Right atrium auricular region (tissue), 2 donors: ENCODE measurements at places on chromosomes 1 and 21. TPM values are rescaled to one million over a fixed set of nuclear protein-coding genes. Genes with fewer than 3 reads are reported as not detected.

Gene TFF2
- total RNA-seq = not detected

DNA sequence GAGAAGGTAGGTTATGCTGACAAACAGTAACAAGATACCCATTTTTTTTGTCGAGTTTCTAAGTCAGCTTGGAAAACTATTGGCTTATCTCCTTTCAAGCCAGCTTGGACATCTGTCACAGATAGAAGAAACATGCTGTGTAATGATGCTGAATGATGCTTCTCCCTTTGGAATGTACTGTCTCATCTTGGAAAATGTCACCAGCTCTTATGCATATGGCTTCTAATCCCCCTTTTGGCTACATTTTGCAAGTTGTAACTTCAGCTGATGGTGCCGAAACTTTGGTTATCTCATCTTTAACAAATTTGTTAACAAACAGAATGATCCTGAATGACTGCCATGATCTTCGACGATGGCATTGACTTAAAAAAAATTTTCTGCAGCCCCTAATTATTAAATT is 68.8 kb upstream of the ST6GALNAC3 start:
- DNase-seq = no peak

Gene MFAP2
- total RNA-seq = 5.5 TPM

Gene DBT
- total RNA-seq = 6.2 TPM

- DNase-seq = no peak
Measured at GRCh38 chr1:160414881-160415280, 14.5 kb downstream of the VANGL2 start.

DNA sequence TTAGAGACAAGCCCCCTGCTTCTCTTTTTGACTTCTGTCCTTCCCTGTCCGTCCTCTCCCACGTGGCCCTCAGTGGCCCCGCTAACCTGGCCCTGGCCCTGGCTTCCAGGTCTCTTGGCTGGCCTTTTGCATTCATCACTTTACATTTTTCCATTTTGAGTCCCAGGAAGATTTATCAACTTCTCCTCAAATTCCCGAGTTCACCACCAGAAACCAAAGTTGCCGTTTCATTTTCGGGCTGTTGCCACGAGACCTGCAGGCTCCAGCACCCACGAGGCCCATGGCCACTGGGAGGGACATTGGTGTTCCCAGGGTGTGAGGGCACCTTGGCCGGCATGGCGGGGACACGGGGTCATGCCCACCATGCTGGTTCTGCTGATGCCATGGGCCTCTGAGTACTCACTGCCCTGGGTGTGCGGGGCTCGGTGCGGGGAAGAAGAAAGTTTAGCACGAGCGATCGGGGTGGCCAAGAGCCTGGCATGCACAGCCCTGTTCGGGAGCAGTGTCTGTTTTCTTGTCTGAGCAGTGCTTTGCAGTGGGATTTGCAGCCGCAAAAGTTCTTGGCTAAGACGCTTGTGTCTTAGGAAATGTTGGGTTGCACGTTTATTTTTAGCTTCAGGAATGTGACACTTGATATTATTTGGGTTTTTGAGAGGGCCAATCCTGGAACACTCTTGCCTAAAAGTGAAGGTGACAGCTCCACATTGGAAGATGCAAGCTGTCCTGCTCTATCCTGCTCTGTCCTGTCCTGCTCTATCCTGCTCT is 40.4 kb upstream of the ADARB1 start:
- DNase-seq = no peak

DNA sequence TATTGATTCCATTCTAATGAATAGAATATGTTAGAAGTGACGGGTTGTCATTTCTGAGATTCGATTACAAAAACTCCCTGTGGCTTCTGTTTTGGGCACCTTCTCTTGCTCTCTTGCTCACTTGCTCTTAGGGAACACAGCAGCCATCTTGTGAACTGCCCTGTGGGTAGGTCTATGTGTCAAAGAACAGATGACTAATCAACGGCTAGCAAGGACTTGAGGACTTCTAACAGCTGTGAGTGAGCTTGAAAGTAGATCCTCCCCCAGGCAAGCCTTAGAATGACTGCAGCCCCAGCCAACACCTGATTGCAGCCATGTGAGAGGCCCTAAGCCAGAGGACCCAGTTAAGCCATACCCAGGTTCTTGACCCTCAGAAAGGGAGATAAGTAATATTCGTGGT is 49.3 kb downstream of the AZIN2 start:
- DNase-seq = no peak

DNA sequence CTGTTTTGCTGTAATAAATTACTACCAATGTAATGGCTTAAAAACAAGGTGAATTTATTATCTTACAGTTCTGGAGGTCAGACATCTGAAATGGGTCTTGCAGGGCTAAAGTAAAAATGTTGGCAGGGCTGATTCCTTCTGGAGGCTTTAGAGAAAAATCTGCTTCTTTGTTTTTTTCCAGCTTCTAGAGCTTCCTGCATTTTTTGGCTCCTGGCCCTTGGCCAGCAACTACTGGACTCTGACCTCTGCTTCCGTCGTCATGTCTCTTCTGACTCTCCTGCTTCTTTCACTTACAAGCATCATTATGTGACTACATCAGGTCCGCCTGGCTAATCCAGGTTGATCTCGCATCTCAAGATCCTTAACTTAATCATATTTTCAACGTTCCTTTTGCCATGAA is 350.9 kb downstream of the S1PR1 start:
- peak; percentile 58 for DNase-seq

DNA sequence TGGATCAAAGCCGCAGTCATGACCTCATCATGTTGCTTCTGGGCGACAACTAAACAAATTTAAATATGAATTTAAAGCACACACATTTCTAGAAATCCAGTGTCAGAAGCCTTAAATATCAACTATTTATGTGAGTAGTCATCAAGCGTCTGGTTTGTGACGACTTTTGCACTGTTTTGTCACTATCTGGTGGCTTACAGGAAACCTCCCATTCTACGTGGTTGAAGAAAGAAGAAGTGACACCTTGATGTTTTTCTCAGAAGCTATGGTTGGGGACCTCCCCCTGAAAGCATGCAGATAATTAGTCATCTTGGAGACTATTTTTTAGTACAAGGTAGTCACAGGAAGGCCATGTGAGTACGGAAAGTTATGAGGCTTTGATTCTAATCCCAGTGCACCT is 58.5 kb downstream of the TENT5C start:
- DNase-seq = no peak

DNA sequence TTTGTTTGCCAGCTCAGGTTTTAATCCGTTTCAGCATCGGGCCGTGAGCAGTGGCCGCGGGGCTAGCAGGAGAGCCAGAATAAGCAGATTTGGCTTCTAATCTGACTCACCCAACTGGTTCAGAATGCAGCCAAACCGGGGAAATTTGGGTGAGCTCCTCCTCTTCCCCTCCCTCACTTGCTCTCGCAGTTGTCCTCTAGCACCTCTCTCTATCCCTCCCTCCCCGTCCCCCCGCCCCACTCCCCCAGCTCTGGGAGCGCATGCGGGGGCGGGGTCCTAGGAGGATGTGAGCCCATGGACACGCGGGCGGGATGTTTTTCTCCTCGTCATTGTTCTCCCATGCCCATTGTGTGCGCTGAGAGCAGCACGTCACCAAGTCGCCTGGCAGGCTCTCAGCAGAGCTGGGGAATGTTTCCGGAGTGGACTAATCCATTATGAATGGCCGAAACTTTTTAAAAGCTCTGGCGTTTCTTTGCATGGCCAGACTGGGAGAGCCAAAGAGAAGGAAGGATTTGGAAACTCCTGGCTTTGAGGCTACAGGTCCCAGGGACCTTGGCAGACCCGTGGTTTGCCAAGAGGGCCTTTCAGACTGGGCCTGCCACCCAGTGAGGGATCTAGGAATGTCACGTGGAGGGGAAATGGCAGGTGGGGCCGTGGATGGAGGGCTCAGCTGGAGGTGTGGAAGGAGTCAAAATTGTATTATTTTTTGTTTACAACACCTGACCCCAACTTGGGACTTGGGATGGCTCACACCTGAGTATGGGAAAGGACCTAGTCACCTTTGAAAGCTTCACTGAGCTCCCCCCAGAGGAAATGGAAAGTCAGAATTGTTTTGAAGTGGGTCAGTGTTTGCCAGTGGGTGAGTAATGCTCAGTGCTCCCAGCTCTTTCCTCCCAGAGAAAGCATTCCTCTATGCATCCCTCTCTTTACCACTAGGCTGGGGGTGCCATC is 39.2 kb downstream of the CDK18 start:
- DNase-seq = peak; percentile 86

DNA sequence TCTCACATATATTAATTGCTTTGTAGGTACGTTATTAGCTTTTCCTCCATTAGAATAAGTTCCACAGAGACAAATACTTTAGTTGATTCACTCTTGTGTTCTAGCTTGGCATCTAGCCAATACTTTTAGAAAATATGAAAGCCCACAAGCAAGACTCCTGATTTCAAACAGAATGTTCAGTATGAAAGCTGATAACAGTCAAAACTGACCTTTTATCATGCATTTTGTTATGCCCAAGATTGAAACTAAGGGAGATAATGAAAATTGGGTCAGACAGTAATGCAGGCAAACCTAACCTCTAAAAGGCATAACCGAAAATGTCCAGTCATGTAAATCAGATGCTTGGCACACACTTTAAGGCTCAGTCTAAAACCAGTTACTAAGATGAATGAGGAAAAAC is 61.7 kb downstream of the ERICH3 start:
- DNase-seq = no peak

Gene HSD3B1
- not detected for total RNA-seq

- DNase-seq = no peak
Measured at GRCh38 chr1:28470146-28470545, 35.7 kb upstream of the RCC1 start.

DNA sequence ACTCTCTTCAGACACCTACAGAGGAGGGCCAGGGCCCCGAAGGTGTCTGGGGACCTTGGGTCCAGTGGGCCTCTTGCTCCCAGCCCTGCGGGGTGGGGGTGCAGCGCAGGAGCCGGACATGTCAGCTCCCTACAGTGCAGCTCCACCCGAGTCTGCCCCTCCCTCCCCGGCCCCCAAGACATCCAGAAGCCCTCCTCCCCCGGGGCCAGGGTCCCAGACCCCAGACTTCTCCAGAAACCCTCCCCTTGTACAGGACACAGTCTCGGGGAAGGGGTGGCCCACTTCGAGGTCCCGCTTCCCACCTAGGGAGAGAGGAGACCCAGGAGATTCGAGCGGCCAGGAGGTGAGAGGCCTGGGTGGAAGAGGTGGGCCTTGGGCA is 3.7 kb downstream of the ADAMTSL4 start:
- no peak for DNase-seq

DNA sequence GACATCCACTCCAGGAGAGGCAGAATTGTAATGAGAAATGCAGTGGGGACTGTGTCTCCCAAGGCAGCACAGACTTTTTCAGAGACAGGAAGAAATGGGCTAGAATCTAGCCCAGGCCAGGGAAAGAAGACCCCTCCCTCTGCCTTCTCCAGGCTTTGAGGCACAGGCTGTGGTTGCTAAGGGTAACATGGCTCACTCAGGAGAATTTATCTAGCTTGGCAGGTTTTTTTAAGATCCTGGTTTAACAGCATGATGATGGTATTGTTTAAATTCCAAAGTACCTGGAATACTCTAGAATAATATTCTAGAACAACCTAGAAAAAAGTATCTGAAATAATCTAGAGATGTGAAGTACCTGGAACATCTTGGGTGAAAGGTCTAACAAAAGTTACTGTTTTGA is 125.6 kb downstream of the URB2 start:
- DNase-seq = no peak

Gene TCHHL1
- total RNA-seq = not detected

Gene PTGS2
- 2.5 TPM for total RNA-seq

DNA sequence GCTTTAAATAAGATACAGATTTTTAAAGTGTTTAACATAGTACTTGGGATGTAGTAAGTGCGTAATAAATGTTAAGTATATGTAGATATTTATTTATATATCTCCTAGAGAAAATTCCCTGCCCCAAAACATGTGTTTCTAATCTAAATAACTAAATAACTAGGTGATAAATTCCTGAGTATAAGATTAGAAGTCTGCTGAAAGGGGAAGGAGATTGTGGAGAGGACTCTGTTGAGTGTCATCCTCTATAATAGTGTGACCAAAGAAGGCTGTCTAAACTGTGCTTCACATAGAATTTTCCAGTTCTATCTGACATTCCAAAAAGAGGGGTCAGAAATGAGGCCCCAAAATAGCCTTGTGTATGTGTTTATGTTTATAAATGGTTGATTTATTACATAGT is 590.5 kb upstream of the ADAMTS5 start:
- no peak for DNase-seq

DNA sequence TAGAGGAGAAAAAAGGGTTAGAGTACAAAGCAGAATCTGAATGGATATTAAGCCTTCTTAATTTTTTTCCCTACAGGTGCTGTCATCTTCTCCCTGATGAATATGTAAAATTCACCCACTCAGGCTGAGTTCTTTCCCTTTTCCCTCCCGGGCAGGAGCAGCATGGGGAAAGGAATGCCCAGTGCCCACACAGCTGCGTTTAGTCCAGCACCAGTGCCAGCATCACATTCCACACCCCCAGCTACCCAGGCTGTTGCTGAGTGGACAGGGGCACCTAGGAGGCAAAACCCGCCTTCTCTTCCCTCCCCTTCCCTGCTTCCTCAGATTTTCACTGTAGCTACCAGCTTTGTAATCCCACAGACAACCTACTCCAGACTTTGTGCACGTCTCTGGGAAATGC is 3.4 kb upstream of the CADM3 start:
- no peak for DNase-seq

- DNase-seq = no peak
Measured at GRCh38 chr21:16264319-16264718, 534.5 kb downstream of the USP25 start.

- no peak for DNase-seq
Measured at GRCh38 chr1:44275991-44276405, 62.7 kb downstream of the DMAP1 start.

DNA sequence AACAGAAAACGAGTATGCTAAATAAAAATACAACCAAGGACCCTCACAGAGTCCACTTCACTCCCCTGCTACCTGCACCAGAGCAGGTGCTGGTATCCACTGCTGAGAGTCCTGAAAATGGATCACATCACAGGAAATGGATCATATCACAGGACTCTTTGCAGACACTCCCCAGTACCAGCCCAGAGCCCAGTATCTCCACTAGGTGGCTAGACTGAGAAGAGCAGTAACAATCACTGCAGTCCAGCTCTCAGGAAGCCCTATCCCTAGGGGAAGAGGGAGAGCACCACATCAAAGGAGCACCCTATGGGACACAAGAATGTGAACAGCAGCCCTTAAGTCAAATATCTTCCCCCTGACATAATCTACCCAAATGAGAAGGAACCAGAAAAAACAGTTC is 28.0 kb downstream of the AGBL4 start:
- no peak for DNase-seq

- DNase-seq = no peak
Measured at GRCh38 chr1:231407049-231407448, 15.0 kb downstream of the EGLN1 start.
